HAP-1 (cell line): ENCODE measurements at places on chromosomes 12 and 14.

GRCh38 chr12:124231980-124232653 lies 62.8 kb upstream of the RFLNA start:
- DNase-seq = no peak

DNA sequence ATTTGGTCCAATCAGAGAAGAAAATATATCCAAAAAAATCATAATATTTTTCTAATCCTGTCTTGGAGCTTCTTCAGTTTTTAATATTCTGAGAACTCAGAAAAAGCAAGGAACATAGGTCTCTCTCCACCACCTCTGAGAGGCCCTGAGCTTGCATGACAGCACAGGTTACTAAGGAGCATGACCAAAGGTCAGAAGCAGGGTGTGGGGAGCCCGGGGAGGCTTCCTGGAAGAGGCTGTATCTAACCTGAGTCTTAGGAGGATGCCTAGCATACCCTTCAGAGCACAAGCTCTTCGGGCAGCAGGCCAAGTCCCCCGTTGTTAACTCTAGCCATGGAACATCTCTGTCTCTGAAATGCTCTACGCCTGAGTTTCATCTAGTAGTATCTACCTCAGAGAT lies 15.7 kb upstream of the STON2 start:
- no peak for DNase-seq

- no peak for DNase-seq
These were observed 18.6 kb downstream of the GNS start for GRCh38 chr12:64740646-64741045.

DNA sequence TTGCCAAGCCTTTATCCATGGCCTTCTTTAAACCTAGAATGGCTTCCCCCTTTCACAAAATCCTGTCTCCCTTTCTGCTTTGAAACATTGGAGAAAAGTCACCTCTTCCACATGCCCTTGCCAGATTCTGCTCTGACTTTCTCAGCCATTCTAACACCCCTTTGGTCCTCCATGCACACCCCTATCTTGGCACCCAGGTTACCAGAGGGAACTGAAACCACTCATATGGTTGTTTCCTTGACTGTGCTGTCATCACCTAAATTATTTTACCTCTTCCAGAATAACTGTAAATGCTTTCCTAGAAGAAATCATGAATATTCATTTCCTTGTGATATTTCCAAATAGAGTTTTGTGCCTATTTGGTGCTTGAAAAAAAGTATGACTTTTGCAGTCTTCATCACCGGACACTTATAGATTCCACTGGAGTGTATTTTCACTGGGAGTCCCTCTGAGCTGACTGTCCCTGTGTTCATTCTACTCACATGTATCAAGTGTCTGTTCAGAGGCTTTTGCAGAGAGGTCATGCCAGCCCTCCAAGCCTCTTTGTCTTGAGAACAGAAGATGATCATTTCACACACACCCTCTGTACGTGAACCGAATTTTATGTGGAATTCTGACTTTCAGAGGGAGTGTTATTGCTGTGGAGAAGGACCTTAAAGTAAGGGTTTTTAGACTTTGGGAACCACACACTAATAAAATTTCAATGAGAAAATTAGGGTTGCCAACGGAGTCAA lies 74.1 kb downstream of the PLXNC1 start:
- DNase-seq = no peak

DNA sequence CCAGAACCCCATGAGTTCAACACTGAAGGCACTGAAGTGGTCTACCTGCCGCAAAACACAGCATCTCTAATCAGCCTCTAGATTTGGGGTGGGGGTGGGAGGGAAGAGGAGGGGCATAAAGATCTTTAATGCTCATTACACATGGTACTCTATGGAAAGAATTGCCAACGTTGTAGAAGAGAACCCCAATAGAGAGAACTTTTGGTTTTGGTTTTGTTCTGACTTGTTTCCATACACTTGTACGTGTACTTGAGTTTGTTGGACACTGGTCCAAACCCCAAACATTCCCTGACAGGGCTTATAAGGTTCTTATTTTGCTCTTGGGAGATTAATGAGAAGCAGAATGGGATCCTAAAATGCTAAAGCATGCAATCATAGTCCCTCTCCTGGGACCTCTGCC lies 31.0 kb downstream of the GNPTAB start:
- DNase-seq = no peak

DNA sequence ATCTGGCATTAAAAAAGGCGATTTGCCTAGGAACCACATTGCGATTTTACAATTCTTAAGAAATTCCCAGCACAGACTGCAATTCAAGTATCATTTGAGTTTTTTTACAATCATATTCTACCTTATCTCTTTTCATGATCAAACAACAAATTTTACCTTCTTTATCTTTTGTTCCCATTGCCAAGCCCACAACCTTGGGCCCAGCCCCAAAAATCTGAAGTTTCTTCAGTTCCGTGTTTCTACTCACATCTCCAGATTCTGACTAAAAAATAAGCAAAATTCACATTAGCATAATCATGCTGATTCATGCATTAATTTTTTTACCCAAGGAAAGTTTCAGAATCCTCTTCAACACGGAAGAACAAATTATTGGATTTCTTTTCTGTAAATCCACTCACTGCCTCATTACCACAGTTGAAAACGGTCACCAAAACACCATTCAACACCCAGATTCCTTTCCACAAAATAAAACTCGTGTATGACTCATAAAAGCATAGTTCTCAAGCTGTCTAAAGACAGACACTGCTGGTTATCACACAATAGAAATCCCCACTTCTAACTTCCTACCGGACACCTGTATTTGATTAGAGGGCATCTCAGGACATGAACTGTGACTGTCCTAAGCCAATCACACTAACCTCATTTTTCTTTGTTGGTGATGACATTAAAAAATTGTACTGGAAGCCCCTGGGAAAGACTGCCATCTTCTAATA lies 32.7 kb downstream of the KDM5A start:
- DNase-seq = no peak

GRCh38 chr12:15220915-15221885 lies at the start of gene RERG:
TSS of gene RERG (minus strand) at chr12:15221417. CDS start at chr12:15217489, 3,928 bp downstream.
- DNase-seq = peak; percentile 67

GRCh38 chr12:55927588-55928502 lies at the start of gene PYM1:
TSS of gene PYM1 (minus strand) at chr12:55927894. CDS start at chr12:55927761, 133 bp downstream.
- DNase-seq = peak; percentile 89

DNA sequence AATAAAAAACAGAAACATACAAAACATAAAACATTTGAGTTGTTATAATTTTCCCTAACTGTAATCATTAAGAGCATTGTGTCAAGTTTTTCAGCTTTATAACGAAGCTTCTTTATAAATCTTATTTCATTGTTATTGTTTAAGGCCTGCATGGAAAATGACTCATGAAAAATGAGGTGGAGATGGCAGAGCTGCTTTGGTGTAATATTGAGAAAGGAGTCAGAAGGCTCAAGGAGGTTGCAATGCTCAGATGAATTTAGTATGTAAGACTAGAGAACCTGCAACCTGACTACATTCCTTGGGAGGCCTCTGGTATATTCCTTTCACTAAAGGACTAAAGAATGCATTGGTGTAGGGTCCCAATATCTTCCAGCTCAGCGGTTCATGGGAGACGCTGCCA lies 61.5 kb downstream of the TMEM30B start:
- DNase-seq = no peak

DNA sequence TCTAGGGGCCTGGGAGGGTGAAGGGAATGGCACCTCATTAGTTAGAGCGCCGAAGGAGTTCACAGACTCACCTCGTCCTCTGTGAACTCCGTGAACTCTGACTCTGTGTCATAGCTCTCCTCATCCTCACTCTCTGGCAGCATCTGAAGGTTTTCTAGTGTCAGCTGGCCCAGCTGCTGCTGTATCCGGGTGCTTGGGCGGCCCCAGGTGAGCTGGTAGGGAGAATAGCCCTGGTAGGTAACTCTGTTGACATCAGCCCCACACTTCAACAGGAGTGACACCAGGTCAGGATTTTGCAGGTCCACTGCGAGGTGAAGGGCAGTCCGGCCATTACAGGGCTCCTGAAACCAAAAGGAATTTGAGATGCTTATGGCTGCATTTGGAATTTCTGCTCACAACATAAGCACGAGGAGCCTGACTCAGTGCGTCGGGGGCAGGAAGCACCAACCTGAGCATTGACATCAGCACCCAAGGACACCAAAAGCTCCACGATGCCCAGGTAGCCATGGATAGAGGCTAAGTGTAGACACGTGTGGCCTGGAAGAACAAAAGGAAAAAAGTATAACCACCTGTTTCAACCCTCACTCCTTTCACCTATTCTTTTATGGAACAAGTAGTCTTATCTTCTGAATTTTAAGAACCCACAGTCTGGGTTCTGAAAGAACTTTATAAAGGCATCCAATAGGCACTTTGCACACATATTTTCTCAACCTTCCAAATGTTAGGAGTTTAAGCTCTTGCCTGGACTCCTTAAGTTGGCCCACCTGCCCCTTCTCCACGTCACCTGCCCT lies 2.0 kb downstream of the NFKBIA start:
- no peak for DNase-seq

GRCh38 chr12:92827836-92828431 lies 101.2 kb downstream of the EEA1 start:
- DNase-seq = peak; percentile 58

GRCh38 chr12:32843528-32844095 lies 53.0 kb downstream of the PKP2 start:
- DNase-seq = no peak

DNA sequence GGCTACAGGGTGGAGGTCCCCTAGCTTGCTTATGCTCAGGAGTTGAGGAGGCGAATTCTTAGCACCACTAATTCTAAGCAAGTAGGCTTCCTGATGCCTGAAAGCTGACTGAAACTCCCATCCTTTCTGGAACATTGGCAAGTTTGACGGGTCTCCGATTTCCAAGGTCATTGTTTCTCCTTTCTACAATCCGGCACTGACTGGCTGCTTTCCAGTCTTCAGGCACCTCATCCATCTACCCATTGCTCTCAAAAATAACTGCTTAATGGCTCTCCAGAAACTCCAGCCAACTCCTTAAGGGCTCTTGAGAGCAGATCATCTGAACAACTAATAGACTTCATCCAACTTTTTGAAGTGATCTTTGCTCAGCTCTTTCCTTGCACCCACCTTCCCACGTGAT lies 13.3 kb downstream of the REM2 start:
- DNase-seq = no peak

DNA sequence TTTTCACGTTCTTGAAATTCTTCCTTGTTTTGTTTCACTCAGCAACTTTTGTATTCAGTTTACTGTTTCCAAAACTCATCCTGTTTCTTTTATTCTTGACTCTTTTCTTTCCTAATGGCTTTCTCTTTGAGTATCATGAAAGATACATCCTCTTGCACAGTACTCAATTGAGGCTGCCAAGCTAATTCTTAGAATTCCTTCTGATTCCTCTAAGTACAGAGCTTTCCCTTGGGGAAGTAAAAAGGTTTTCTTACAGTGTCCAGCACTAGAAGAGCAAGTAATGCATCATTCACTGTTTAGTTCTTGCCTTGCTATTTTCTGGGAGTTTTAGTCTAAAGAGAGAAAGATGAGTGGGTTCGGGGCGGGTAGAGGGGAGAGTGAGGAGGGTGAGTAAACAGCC lies 154.1 kb downstream of the NEDD1 start:
- no peak for DNase-seq

- DNase-seq = no peak
These were observed 56.3 kb downstream of the STXBP6 start for GRCh38 chr14:24993631-24994030.

- no peak for DNase-seq
These were observed 137.4 kb downstream of the AEBP2 start for GRCh38 chr12:19576506-19577280.

DNA sequence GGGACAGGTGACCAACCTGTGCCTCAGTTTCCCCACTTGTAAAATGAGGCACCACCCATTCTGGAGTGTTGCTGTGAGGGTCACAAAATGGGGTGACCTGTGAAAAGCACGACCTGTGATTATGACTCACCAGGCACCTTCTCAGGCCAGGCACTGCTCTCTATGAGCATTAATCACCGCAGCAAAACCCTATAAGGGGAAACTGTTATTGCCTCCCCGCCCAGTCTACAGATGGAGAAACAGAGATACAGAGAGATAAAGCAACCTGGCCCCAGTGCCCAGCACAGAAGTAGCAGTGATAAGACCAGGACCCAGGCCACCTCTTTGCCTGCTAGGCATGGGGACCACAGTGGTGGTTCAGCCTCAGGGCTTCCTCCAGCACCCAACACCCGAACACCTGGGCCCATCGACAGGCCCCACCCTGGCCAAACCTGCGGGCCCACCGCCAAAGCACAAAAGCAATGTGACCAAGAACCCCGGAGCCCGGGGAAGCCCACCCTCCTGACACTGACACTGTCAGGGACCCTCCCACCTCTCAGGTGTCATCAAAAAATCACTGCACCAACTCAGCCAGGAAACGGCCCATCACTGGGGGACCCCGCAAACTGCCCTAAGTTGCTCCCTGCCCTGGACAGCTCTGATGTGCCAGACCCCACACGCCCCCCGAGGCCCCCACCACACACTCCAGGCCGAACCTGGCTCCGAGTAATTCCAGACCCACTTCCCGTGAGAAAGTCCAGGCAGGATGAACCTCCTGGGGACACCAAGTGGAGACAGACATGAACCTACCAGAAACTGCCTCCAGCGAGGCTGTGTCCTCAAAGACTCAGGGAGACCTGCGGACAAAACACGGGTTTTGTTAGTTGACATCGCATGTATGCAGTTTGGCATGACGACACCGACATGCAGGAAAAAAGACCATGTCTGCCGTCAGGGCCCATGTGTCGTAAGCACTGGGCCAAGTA lies 32.4 kb downstream of the NCOR2 start:
- no peak for DNase-seq

DNA sequence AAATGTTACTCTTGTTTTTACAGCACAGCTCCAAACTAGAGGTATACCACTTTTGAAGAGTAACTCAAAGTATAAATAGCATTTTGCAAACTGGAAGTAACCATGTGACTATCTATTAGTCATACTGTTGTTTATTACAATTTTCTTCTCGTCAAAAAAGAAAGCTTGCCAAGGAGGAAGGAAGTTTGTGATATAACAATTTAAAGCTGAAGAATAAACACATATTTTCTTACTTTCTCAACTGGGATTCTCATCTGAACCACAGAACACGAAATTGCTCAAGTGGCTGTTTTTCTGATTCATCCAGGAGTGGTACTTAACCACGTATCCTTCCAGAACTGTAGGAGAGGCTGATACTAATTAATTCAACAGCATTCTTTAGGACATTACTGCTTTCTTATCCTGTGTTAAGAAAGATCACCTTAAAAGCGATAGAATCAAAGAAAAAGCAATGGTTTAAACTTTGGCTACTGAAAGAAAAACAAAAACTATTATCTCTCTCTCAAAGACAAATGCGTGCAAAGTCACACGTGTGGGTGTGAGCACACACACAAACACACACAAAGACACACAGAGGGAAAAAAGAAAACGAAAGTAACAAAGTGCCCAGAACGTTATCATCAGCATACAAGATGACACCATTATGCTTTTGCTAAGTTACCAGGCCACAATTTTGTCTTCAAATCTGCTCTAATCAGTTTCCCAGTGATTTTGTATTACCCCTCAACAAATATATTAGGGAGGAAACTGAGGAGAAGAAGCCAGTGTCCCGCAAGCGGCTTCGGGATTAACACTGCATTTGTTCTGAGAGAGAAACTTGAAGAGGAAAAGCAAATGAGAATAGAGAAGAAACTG lies at the start of gene CLEC2B:
CLEC2B (minus strand) TSS at position 48 of the 855 bp plus-strand sequence.
- no peak for DNase-seq
